CD4-positive, alpha-beta T cell treated with Interleukin-4 for 1 hour (primary cell): ENCODE measurements at places on chromosomes 11 and 22.

DNA sequence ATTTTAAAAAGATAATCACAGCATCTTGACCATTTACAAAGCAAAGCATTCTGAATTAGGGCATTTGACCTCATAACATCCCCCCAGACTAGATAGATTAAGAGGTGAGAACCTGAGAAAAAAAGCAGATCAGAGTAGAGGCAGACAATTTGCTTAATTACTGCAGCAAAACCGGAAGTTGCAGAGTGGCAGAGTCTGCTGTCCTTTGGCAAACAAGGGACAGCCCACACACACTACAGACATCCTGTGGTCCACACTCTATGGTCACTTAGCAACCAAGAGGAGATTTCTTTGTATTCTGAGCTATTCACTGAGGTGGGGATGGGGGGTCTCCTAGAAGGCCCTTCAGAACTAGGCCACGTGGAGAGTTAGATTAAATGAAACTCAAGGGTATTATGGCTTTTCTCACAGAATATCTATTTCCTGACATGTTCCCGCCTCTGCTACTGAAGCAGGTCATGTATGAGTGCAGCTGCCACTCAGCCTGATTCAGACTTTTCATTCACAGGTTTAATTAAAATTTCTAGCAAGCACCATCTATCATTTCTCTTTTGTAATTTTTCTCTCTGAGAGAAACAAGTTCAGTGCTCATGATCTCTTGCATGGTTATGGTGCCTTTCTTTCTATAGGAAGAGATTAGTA, 48.5 kb downstream of the SVIP start:
- DNase-seq = no peak

- peak; percentile 45 for DNase-seq
These were observed 76.2 kb upstream of the TTLL12 start for GRCh38 chr22:43262990-43263644.

- no peak for DNase-seq
These were observed 499.1 kb downstream of the INSC start for GRCh38 chr11:15613789-15614188.

DNA sequence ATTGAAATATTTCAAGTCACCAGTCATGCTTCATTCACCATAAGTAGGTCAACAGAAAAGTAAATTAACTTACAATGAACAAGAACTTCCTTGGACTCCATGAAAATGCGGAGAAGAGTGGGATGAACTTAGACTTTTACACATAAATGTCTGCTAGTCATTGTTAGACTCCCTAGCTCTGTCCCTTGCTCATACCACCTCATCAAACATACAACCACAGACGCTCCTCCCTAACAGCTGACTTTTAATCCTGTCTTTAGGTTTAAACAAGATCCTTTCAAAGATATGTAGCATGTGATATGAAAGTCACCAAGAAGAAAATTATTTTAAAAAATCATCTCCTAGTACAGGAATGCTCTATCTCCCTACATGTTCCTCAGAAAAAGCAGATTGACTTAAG, 248.1 kb downstream of the DLG2 start:
- DNase-seq = no peak

- DNase-seq = no peak
These were observed 5.7 kb downstream of the SYT13 start for GRCh38 chr11:45280449-45280848.

DNA sequence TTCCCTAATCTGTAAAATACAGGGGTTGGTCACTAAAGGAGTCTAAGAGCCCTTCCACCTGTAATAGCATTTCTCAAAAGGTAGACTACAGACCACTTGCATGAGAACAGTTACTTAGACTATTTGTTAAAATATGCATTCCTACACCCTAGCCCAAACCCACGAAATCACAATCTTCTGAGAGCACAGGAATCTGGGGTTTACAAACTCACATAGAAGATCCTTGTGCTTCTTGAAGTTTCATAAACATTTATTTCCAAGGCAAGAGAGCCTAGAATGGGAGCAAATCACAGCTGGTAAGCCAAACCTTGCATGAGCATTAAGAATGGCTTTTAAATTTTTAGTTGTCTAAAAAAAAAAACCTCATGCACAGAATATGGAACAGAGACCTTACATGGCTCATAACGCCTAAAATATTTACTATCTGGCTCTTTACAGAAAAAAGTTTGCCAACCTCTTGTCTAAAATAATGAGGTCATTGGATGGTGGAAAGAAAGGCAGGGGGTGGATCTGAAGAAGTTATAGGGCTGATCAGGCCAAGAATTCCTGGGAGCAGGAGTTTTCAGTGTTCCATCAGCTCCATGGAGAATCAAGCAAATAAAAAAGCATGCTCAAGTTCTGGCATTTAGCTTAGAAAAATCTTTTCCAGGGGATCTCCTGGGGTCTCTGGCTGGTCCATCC, 133.4 kb downstream of the CCDC34 start:
- DNase-seq = no peak

DNA sequence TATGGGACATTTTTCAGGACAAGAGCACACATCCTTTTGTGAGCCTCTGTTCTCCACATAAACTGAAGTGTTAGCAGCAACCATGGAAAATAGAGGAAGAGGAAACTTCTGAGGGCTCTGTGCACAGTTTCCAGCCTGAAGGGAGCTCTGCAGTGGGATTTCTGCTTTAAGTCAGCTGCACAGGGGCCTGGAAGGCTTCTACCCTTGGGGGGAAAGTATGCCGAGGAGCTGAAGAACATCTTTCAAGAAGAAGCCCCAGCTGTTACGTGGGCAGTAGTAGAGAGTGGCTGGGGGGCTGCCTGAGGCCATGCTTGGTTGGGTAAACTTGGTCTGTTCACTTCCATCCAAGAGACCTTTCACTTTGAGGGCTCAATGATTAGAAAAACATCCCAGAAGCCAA, 82.7 kb upstream of the EED start:
- DNase-seq = no peak

- no peak for DNase-seq
These were observed 14.1 kb upstream of the TMEM121B start for GRCh38 chr22:17135153-17135760.

GRCh38 chr11:69569306-69570200, 71.4 kb upstream of the CCND1 start:
- DNase-seq = no peak

DNA sequence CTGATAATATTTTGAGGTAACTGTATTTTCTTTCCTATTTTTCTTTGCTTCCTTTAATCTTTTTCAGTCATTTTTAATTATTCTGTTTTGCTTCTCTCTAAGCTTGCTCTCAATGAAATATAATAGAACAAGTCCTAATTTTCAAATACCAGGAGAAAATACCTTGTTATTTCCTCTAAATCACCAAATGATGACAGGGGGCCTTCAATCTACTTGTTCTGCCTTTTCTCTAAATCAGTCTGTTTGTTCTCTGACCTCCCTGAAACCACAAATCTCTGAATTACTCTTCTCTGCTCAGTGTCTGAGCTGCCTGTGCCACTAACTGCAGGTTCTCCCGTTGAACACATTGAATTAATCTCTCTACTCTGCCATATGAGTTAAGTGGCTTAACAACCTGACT, 286.2 kb downstream of the C11orf87 start:
- DNase-seq = no peak

- DNase-seq = peak; percentile 64
These were observed 2.2 kb downstream of the AP2A2 start for GRCh38 chr11:927871-928270.

- DNase-seq = no peak
These were observed 313 bp downstream of the PRCP start for GRCh38 chr11:82899957-82900276.

- no peak for DNase-seq
These were observed 100.7 kb upstream of the CD82 start for GRCh38 chr11:44464741-44465140.

GRCh38 chr11:92462821-92463220, 238.2 kb downstream of the FAT3 start:
- no peak for DNase-seq

DNA sequence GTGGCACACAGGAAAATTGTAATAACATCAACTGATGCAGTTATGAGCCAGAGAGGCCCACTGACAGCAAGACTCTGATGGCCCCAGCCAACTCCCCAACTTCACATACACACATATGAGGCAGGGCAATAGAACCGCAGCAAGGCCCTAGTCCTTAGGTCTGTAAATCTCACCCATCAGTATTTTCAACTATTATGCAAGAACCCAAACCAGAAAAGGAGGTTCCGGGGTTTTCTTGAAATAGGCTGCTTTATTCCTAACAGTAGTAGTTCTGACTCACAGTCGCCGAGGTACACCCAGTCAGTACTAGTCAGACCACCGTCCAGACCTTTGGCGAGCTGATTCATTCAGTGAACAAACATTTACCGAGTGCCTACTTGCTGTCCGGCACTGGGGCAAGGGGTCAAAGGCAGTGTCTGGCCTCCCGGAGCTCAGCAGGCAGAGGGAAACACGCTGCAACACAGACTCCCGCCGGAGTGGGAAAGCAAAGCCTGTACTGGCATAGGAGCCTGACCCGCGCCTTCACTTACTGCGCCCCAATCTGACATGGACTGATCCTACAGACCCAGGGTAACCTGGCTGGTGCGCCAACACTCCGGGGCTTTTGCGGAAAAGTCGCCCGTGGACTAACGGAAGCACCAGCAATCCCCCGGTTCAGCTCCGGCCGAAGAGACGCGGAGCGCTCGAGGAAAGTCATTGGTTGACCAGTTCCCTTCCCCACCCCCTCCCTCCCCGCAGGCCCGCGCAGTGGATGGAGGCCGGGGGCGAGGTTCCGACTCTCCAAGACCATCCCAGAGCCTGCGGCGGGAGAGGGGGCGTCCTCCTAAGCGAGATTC, 1.3 kb downstream of the PLEKHA7 start:
- DNase-seq = no peak

GRCh38 chr11:6371825-6372224, 18.4 kb upstream of the SMPD1 start:
- DNase-seq = no peak

- DNase-seq = peak; percentile 60
These were observed 10.7 kb upstream of the NLRP6 start for GRCh38 chr11:267491-267994.

DNA sequence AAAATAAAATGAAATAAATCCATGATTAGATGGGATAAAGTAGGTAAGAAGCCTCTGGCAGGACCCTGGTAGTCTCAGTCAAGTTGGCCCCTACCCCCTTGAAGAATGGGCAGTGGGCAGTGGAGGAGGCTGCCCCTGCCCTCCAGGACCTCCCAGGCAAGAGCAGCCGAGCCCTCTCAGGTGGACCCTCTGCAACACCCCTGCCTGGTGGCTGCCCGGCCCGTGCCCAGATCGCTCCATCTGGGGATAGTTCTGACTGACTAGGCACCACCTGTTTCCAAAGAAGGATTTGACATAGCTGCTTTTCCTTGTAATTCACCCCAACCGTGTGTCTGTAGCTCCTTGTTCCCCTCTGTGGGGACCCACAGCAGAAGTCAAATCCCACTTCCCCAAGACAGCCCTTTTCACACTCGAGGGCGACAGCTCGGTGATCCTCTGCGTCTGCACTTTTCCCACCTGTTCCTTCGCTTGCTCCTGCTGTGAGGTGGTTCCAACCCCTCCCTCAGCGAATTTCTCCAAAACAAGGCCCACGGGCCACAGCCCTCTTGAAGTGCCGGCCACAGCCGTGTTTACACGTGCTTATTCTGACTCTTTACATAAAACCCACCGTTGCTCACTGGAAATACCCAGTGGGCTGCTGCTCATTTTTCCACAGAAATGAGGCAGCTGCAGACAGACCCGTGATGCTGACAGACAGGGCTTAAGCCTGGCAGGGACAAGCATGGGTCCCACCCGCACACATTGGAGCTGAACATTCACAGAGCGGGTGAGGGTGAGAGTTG, 5.5 kb upstream of the TMPRSS13 start:
- peak; percentile 34 for DNase-seq

- no peak for DNase-seq
These were observed 131.1 kb downstream of the MED15 start for GRCh38 chr22:20638507-20638870.

DNA sequence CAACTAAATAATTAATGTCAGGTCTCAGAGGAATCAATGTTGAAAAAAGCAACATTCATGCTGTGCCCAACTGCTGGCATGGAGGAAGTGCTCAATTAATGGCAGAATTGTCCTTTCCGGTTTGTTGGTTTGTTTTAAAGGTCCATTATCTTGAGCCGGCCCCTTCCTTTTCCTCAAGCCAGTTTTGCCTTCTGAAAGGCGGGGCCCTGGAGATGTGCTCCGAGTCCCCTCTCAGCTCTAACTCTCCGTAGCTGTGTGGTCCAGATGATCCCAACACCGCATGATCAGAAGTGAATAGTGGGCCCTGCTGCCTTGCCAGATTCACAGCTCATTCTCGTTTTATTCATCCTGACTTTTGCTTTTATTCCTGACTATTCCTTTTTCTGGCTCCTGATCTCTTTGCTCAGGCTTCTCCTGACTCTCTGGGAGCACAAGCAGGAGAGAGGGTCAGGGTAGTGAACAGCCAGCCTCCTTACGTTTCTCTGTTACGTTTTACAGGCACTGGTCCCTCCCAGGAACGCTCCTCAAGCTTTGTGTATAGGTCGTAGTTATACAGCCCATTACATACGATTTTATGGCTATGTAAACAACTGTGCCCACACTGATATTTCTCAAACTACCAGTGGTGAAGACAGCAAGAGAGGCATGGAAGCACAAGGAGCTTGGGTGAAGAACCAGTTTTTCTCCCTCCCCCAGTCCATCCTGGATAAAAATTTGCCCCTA, 265.9 kb downstream of the LARGE1 start:
- DNase-seq = no peak

DNA sequence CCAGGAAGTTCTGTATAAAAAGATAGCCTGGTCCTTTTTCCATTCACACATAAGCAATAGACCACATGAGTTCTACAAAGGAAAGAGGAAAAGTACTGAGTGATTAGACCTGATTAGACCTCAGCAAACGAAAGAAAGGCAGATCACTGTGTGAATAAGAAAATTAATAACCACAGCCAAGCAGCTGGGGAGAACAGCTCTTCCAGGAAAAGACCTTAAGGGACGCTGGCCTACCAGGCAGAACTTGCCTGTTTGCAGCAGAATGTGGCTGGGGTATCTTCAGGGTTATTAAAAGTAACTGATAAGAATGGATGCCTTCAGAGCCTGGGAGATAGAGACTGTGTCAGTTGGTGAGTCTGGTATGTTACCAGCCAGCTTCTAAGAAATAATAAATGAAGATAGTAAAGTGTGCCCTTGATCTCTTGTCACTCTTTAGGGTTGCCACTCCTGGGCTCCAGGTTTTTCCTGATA, 172.9 kb downstream of the DBX1 start:
- no peak for DNase-seq

GRCh38 chr11:17934194-17934593, 78.7 kb downstream of the SERGEF start:
- DNase-seq = no peak

GRCh38 chr11:104661471-104661870, 236.8 kb downstream of the CASP12 start:
- no peak for DNase-seq

- no peak for DNase-seq
These were observed 21.7 kb downstream of the GRAMD4 start for GRCh38 chr22:46641811-46642266.

DNA sequence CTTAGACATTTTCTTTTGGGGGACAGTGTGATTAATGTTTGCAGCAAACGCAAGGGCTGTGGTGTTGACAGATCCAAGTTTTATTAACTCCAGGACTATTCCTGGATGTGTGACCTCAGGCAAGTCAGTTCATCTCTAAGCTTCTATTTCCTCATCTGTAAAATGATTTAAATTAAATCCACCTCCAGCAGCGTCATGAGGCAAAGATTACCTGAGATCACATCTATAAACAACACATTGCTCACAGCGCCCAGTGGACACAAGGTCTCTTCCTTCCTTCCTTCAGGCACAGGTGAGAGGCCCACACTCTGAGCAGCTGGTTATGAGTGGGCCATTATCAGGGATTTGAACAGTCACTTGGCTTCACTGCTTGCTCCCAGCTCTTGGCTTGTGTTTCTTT, 111.2 kb upstream of the RASSF10 start:
- DNase-seq = no peak
